KBM-7 (cell line): ENCODE measurements at places on chromosomes 1 and 21.

GRCh38 chr1:92376345-92376744 is 77.5 kb downstream of the RPAP2 start:
- DNase-seq = peak; percentile 88

DNA sequence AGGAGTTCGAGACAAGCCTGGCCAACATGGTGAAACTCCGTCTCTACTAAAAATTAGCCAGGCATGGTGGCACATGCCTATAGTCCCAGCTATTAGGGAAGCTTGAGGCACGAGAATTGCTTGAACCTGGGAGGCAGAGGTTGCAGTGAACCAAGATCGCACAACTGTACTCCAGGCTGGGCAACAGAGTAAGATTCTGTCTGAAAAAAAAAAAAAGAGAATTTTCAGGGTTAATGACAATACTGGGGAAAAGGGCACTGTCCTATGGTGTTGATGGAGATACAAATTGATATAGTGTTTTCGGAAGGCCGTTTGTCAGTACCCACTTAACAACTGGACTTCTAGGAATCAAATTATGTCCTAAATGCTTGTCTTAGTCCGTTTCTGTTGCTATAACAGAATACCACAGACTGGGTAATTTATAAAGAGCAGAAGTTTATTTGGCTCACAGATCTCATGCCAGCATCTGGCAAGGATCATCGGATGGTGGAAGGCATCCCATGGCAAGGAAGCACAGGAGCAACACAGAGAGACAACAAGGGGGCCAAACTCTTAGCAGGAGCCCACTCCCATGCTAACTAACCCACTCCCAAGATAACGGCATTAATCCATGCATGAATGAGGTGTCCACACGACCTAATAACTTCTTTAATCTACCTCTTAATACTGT is 41.3 kb downstream of the ZBTB8A start:
- peak; percentile 38 for DNase-seq

GRCh38 chr1:229753764-229754551 is 127.9 kb downstream of the URB2 start:
- no peak for DNase-seq

DNA sequence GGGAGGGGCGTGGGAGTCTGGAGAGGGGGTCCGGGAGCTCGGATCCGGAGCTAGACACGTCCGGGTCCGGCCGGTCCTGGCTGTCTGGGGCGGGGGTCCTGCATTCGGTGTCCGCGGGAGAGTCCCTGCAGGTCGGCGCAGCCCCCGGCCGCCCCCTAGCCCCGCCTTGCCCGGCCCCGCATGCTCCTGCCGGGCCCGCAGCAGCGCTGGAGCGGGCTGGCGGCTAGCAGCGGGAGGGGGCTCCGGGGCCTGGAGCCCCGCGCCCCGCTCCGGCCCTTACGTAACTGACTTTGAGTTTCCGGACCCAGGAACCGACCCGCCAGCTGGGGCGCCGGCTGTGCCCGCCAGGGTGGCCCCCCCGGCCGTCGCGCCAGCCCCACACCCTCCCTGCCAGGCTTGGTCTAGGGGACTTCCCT is 26.9 kb upstream of the EPB41 start:
- DNase-seq = no peak

DNA sequence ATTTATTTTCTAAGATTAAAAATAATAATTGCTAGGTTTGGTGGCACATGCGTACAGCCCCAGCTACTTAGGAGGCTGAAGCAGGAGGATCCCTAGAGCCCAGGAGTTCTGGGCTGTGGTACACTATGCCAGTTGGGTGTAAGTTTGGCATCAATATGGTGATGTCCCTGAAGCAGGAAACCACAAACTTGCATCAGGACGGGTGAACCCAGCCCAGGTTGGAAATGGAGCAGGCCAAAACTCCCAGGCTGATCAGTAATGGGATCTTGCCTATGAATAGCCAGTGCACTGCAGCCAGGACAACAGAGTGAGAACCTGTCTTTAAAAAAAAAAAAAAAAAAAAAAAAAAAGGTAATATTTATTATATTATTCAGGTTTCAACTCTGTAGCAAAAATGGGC is 92.4 kb upstream of the PGD start:
- no peak for DNase-seq

DNA sequence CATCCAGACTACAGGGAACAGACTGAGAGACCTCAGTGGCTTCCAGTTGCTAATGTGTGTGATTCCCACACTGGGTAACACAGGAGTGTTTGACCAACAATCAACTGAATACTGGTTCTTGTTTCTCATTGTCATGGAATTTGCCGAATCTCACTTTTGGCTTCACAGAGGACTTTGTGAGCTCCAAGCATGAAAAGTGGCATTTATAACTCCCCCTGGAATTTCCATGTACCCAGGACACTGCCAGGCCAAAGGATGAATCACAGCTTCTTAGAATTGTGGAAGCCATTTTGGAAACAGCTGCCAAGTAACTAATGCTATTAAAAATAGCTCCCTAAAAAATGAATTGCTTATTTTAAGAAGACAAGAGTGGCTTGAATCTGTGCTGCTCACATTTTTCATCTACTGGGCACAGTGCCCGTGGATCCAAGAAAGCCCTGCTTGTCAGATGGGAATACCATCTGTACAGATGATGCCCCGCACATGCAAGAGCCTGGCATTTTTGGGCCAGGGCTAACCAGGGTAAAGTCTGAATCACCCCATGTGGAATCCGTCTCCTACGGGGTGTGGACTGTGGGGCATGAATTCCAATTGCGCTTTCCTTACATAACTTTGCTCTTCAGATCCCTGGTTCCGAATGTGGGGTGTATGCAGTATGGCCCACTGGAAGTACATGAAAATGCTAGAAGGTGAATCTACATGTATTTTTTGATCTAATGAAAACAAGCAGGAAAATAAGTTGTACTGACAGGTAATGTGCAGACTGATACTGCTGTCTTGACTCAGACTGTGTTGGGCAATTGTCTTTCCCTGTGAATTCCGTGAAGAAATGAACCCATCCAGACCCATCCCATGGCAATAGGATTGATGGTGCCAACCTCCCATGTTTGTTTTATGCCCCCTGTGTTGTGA is 487.3 kb downstream of the SIPA1L2 start:
- no peak for DNase-seq

- DNase-seq = peak; percentile 90
Measured at GRCh38 chr1:161069731-161070270, at the start of gene ARHGAP30. Gene ARHGAP30, minus strand, starts transcription at chr1:161069891. Its CDS starts 267 bp downstream, at chr1:161069624.

- DNase-seq = peak; percentile 9
Measured at GRCh38 chr1:47532921-47533792, 95.3 kb downstream of the FOXD2 start.

GRCh38 chr1:241447031-241447644 is 72.4 kb downstream of the FH start:
- no peak for DNase-seq

GRCh38 chr1:242787968-242788367 is 263.5 kb upstream of the PLD5 start:
- no peak for DNase-seq

- no peak for DNase-seq
Measured at GRCh38 chr1:236888903-236889302, 93.8 kb downstream of the MTR start.

DNA sequence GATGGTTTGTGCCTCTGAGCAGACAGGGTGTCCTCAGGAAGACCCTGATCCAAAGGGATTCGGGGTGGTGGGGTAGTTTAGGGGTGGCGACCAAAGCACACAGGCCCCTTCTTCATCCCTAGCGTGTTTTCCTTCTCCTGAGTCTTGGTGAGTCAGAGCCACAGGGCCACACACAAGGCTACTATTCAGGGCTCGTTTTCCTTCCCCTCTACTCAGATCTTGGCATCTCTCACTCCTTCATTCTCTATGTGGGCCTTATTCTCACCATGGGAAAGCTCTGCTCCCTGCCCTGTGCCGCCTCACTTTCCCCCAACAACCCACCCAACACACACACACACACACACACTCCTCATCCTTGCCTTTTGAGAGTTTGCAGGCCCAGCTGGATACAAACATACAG is 43.6 kb upstream of the WNT2B start:
- no peak for DNase-seq

- DNase-seq = no peak
Measured at GRCh38 chr1:179709841-179710329, 33.2 kb upstream of the FAM163A start.

GRCh38 chr1:211822677-211823407 is 7.7 kb downstream of the LPGAT1 start:
- DNase-seq = no peak

DNA sequence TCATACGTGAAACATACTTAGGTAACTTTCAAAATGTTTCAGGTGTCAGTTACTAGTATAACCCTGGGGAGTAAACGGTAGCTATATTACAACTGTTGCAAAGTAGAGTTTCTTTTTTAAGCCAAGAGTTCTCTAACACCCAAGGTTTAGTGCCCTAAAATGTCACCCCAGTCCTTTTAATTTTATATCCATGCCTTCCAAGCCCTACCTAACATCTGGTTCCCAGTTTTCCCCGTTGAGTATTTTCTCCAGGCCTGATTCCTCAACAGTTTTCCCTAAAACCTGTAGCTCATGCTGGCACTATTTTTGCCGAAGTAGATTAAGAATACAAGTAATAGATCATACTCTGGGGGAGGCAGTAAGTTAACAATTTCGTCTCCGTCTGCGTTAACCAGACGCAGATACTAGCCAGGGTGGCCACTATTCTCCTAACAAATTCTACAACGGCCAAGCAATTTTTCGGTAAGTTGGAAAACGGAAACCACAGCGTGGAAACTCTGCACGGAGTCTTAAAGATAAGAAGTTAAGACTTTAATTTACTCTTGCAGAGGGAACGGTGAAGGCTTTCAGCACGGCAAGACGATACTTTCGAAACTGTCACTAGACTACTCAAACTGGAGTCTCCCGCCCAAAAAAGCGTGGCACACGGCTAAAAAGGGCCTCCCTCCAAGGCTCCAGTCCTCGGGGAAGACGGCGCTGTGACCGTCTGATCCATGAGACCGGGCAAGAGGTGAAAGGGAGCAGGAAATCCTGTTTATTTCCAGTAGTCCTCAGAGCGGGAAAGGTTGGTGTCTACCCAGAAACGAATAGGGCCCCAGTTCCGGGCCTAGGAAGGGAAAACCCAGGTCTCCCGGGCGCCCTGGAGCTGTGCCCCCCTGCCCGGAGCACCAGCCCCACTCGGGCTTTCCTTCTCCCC is 945 bp downstream of the SRSF4 start:
- no peak for DNase-seq

DNA sequence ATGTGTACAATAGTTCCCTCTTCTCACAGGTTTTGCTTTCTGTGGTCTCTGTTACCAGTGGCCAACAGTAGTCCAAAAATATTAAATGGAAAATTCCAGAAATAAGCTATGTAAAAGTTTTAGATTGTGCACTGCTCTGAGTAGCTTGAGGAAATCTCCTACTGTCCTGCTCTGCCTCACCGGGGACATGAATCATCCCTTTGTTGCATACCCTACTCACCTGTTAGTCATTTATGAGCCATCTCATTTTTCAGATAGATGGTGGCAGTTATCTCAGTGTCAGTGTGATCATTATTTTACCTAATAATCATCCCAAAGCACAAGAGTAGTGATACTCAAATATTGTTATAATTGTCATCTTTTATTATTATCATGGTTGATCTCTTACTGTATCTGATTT is 688.1 kb downstream of the PLA2G4A start:
- no peak for DNase-seq

GRCh38 chr21:30634906-30635305 is at the start of gene KRTAP20-2:
Gene KRTAP20-2, plus strand, starts transcription at chr21:30635206. Its CDS starts 58 bp downstream, at chr21:30635264.
- DNase-seq = no peak

GRCh38 chr21:38806153-38806941 is 618 bp downstream of the ETS2 start:
- no peak for DNase-seq

- no peak for DNase-seq
Measured at GRCh38 chr1:211009944-211010343, 124.0 kb downstream of the KCNH1 start.

DNA sequence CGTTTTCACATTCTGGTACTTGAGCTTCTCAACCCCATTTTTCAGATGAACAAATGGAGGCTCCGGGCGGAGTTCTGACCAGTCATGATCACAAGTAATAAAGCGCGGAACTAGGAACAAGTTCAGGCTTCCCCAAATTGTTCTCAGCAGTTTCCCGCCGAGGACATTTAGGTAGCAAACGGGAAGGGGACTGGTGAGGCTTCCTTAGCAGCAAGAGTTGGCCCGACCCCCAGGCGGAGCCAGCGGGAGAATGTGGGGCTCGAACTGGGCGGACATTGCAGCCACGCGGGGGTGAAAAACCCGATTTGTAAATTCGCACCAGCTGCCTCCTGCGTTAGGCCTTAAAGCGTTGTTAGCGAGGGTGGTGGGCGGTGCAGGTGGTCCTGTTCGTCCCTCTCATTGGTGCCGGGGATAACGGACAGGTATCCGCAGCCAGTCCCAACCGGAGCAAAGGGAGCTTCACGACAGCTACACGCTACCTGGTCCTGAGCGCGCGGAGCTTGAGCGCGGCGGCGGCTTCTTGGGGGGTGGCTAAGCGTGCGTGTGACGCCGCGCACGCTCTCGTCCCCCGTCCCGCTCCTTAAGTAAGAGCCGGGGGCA is 15.3 kb downstream of the SEMA6C start:
- no peak for DNase-seq

- DNase-seq = no peak
Measured at GRCh38 chr1:221993444-221993948, 251.6 kb upstream of the DUSP10 start.

DNA sequence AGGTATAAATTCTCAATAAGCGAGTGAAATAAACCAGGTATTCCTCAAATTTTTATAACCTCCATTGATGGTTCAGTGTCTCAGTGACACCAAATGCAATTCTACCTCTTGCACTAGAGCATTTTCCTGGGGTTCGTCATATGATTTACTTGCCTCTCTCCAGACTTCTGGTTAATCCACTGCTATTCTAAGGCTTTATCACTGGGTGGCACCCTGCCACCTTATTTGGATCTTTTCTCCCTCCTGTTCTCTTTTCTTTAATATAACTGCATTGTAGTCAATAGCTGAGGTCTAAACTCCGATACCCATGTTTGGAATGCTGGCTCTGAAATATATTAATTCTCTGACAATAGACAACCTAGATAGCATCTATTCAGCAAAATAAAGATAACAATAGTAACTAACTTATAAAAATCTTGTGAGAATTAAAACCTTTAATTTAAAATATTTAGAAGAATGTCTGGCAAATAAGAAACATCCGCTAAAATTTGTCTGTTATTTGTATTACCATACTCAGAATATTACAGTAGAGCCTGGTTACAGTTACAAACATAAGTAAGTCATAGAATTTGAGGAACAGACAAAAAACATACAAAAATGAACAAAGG is 436.4 kb downstream of the PLA2G4A start:
- DNase-seq = peak; percentile 39

- DNase-seq = no peak
Measured at GRCh38 chr1:79811173-79811572, 804.6 kb upstream of the ADGRL4 start.

GRCh38 chr21:42564561-42564971 is 50.9 kb downstream of the SLC37A1 start:
- no peak for DNase-seq
